HCT116 (cell line): ENCODE measurements at places on chromosomes 12 and 14. TPM values are rescaled to one million over a fixed set of nuclear protein-coding genes. Genes with fewer than 3 reads are reported as not detected.

- no peak within 1 kb of the TSS for H3K27ac ChIP-seq
- peaks cover 12% of the 10 kb centered on the region for H3K4me1 ChIP-seq
- no peaks in the 10 kb centered on the region for H3K36me3 ChIP-seq
- H3K27me3 ChIP-seq: no peaks in the 10 kb centered on the region
- no peak within 1 kb of the TSS for H3K4me3 ChIP-seq
Observed at GRCh38 chr12:122730215-122731014, at the start of gene HCAR1. Gene HCAR1 (minus strand): TSS chr12:122730844. CDS start chr12:122730339, 505 bp downstream.

- H3K4me3 ChIP-seq: no peak overlapping the region
- no peaks in the 10 kb centered on the region for H3K36me3 ChIP-seq
- peaks cover 8% of the 10 kb centered on the region; the same call in 1 of the 2 replicates for H3K4me1 ChIP-seq
- H3K27me3 ChIP-seq: no peaks in the 10 kb centered on the region
Observed at GRCh38 chr14:69741055-69741454, 25.9 kb upstream of the SRSF5 start.

DNA sequence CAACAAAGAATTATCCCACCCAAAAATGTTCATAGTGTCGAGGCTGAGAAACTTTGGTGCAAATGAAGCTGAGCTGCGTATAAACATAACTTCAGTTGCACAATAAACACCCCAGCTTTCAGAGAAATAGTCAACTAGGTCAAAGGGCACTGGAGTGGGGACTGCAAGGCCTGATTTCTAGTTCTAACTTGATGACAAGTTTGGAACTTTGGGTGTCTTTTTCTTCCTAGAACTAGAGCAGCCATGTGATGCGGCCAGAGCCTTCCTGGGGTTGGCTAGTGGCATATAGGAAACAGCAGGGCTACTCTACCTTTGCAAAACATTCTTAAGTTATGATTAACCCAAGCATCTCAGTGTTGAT lies 298.4 kb upstream of the AMIGO2 start:
- H3K4me1 ChIP-seq: no peaks in the 10 kb centered on the region
- no peaks in the 10 kb centered on the region for H3K27me3 ChIP-seq

DNA sequence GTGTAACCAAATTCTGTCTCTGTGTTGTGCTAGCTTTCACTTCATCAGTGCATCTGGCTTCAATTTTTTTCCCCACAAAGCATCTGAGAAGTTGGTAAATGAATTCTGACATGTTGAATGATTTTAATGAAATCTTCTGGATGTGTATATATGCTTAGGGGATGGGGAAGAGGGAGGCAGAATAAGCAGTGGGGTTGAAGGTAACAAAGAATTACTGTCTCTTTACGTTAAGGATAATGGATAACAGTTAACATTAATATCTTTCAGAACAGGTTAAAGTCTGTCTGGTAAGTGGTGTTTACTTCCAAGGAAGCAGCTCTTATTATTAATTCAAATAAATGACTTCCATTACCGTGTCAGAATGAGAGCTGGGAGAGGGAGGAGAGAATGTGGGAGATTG lies 261.7 kb downstream of the ERC1 start:
- no peak overlapping the region for H3K4me3 ChIP-seq
- no peaks in the 10 kb centered on the region for H3K36me3 ChIP-seq
- H3K4me1 ChIP-seq: no peaks in the 10 kb centered on the region
- no peak overlapping the region for H3K27ac ChIP-seq

DNA sequence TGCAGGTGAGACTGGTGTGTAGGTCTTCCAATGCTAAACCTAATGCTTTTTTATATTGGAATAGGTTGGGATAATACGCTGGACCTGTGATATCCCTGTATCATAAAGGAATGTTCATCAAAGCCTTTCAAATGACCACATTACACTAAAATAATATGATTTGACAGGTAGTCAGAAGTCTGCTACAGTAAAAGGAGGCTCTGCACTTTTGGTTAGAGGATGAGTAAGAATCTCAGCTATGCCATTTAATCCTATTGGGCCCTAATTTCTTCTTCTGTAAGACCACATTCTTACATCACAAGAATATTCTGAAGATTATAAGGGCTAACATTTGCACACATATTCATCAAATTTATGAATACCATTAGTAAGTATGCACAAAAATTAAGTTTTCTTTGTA lies 250.5 kb upstream of the FLRT2 start:
- H3K4me1 ChIP-seq: no peaks in the 10 kb centered on the region
- no peak for DNase-seq

GRCh38 chr12:94783862-94784261 lies 133.5 kb upstream of the TMCC3 start:
- H3K27ac ChIP-seq: no peak overlapping the region
- DNase-seq: no peak
- H3K27me3 ChIP-seq: no peaks in the 10 kb centered on the region

MYO1A gene
- total RNA-seq: 0.76 TPM

GAPDH gene
- 5,901 TPM for total RNA-seq

- DNase-seq: no peak
- peaks cover 12% of the 10 kb centered on the region; the same call in 1 of the 2 replicates for H3K4me1 ChIP-seq
- H3K4me3 ChIP-seq: peak overlapping the region; percentile 46
- H3K27me3 ChIP-seq: no peaks in the 10 kb centered on the region
Observed at GRCh38 chr12:130839770-130840404, 837 bp upstream of the STX2 start.

DNA sequence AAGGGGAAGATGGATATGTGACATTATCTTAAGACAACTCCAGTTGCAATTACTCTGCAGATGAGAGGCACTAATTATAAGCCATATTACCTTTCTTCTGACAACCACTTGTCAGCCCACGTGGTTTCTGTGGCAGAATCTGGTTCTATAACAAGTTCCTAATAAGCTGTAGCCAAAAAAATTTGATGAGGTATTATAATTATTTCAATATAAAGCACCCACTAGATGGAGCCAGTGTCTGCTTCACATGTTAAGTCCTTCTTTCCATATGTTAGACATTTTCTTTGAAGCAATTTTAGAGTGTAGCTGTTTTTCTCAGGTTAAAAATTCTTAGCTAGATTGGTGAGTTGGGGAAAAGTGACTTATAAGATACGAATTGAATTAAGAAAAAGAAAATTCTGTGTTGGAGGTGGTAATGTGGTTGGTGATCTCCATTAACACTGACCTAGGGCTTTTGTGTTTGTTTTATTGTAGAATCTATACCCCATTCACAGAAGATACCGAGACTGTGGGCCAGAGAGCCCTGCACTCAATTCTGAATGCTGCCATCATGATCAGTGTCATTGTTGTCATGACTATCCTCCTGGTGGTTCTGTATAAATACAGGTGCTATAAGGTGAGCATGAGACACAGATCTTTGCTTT lies 36.9 kb downstream of the PSEN1 start:
- H3K36me3 ChIP-seq: peaks cover 20% of the 10 kb centered on the region
- H3K4me1 ChIP-seq: no peaks in the 10 kb centered on the region
- H3K27me3 ChIP-seq: no peaks in the 10 kb centered on the region
- no peak overlapping the region for H3K4me3 ChIP-seq

DNA sequence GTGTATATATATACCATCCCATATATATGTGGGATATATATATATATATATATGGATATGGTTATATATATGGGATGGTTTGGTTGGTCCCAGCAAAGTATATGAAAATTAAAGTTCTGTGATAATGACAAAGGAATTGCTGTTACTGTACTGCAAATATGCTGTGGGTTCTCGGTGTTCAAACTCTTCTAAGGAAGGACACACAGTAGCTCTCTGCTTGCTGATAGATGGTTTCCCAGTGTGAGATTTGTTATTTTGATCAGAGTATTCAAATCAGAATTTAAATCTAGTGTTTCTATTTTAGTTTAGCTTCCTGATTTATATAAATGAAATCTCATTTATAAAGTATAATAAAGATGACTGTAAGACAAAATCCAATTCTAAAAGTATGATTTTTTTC lies 19.7 kb downstream of the SLC35E3 start:
- H3K4me3 ChIP-seq: no peak overlapping the region
- no peak for DNase-seq
- H3K27ac ChIP-seq: no peak overlapping the region
- H3K36me3 ChIP-seq: no peaks in the 10 kb centered on the region
- H3K4me1 ChIP-seq: no peaks in the 10 kb centered on the region
- no peaks in the 10 kb centered on the region for H3K27me3 ChIP-seq

- H3K27me3 ChIP-seq: no peaks in the 10 kb centered on the region
- no peaks in the 10 kb centered on the region for H3K36me3 ChIP-seq
- no peaks in the 10 kb centered on the region for H3K4me1 ChIP-seq
- H3K27ac ChIP-seq: no peak overlapping the region
- no peak for DNase-seq
Observed at GRCh38 chr14:81743605-81744004, 210.0 kb upstream of the SEL1L start.

OVCH1 gene
- total RNA-seq: not detected
